Activated naive CD4-positive, alpha-beta T cell (primary cell): ENCODE measurements at places on chromosomes 6 and 20.
A peak's percentile ranks its signal among the peaks of the same experiment; 100 is the strongest.

DNA sequence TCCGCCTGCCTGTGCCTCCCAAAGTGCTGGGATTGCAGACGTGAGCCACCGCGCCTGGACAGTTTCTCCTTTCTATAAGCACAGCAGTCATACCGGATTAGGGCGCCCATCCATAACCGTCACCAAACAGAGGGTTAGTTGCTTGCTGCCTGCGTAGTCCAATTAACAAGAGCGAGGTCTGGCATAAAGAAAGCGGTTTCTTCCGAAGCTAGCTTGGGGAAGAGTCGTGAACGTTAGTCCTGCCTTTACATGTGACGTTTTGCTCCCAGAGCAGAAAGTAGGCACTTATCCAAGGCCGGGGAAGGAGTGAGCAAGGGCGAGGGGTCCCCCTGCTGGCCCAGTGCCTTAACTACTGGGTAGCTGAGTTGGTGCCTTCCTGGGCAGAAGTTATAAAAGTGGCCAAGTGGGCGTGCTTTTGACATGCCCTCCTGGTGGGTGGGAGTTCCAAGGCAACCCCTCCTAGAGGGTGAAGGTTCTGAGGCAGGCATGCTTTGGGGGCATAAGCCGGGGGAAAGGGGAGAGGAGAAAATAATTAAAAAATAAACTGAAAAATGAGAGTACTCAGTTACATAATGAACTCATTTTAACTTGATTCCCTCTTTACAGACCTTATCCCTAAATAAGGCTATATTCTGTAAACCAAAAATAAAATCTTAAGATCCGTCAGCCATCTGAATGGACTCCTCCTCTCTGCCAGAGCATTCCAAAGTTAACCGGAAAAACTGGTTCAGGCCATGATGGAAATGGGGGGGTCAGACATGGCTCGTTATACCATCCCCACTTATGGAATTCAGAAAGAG, 88.0 kb downstream of the FAM217A start:
- peak; percentile 49 for DNase-seq

- DNase-seq = no peak
These were observed 815.5 kb upstream of the SLC35B3 start for GRCh38 chr6:9250852-9251251.

DNA sequence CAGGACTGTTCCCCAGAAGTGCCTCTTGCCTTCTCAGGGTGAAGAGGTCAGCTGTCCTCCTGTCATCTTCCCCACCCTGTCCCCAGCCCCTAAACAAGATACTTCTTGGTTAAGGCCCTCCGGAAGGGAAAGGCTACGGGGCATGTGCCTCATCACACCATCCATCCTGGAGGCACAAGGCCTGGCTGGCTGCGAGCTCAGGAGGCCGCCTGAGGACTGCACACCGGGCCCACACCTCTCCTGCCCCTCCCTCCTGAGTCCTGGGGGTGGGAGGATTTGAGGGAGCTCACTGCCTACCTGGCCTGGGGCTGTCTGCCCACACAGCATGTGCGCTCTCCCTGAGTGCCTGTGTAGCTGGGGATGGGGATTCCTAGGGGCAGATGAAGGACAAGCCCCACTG, 9.8 kb downstream of the PI16 start:
- DNase-seq = no peak

GRCh38 chr6:151379933-151380847, 11.2 kb downstream of the ZBTB2 start:
- DNase-seq = no peak

DNA sequence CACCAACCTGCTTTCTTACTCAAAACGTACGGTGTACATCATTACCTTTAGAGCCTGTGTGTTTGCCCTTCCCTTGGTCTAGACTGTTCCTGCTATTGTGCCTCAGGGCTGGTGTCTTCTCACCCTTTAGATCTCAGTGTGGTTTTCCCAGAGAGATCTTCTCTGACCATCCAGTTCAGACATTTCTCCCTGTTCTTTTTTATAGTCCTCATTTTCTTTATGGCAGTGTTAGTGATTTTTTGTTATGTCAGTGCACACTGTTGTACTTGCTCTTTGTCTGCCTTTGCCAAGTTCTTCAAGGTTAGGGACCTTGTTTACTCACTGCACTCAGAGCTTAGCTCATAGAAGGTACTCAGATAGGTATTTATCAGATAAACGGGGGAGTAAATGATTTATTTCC, 82.8 kb downstream of the ATRN start:
- DNase-seq = no peak

DNA sequence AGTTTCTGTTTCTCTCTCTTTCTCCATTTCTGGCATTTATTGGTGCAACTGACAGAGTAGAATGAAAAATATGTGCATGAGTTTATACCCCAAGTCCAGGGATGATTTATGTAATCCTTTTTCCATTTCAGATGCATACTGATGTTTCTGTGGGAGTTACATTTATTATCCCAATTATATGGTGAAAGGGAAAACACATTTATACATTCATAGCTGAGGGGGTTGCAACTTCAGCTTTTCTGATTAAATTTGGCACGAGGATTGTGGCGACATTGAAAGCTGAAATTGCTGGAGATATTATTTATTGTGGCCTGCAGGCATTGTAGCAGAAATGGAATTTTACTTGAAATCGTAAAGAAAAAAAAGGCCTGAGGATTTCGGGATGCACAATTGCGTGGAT, 31.5 kb upstream of the FNDC1 start:
- no peak for DNase-seq

- DNase-seq = no peak
These were observed 215.9 kb downstream of the CLVS2 start for GRCh38 chr6:123211777-123212545.

DNA sequence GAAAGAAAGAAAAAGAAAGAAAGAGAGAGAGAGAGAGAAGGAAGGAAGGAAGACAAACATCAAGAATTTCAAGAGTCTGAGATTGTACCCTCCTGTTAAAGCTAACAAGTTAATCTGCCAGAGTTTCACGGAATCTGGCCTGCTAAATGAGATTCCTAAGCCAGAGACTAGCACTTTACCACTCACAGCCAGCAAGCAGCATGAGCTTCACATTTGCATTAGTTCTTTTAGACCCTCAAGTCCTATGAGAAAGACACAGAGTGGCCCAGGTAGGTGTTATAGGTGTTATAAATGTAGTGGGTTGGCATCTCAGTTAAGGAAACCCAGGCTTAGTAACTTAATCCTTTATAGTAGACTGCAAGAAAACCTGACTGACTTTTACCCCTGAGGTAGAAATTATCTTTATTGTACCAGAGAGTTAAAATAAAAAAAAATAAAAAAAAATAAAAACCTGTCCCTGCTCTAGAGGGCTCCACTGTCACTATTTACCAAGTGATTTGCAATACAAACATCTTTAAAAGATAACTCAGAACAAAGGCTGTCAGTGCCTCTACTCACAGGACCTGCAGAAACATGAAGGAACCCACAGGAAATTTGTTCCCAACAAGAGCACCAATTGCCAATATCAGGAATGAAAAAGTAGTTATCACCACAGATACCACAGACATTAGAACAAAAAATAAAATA, 9.7 kb upstream of the IBTK start:
- no peak for DNase-seq

DNA sequence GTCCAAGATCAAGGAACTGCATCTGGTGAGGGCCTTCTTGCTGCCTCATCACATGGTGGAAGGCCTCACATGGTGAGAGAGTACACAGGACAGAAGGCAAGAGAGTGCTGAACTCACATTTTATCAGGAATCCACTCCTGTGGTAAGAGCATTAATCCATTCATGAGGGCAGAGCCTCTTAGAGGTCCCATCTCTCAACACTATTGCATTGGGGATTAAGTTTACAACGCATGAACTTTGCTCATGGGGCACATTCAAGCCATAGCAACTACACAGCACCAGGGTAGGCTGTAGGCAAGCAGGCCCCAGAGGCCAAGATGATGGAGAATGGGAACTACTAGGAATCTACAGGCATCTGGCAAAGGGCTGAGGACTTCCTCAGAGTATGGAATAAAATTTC, 10.0 kb upstream of the TGIF2 start:
- no peak for DNase-seq

DNA sequence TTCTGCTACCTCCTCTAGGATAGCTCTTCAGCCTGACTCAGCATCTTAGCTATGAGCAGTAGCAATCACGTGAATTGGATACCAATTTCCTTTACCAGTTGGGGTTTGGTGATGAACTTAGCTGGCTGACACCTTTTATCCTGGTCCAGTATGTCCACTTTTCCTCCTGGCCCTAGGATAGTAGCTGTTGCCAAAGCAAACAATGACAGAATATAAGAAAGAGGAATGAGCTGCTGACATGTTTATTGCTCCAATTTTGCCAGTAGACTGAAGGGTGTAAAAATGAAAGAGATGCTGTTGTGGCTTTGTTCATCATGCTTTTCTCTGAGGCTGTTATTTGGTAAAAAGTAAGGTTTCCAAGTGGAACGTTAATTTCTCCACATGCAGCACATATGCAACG, 168.3 kb upstream of the JAG1 start:
- DNase-seq = no peak

DNA sequence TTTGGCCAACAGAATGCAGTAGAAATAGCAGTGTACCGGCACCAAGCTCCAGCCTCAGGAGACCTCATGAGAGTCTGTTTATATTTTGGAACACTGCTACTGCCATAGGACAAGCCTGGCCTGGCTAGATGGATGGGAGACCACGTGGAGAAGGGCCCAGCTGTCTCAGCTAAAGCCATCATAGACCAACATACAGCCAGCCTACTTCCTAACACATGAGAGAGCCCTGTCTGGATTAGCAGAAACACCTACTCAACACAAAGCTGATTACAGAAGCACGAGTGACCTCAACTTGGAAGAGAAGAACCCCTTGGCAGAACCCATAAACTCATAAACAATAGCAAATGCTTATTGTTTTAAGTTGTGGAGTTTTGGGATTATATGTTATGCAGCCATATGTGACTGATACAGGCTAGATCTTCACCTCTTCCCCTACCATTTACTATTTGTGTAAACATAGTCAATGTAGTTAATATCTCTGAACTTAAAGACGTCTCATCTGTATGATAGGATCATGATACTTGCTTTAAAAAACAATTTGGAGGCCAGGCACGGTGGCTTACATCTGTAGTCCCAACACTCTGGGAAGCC, 199.4 kb upstream of the ZNF217 start:
- no peak for DNase-seq

DNA sequence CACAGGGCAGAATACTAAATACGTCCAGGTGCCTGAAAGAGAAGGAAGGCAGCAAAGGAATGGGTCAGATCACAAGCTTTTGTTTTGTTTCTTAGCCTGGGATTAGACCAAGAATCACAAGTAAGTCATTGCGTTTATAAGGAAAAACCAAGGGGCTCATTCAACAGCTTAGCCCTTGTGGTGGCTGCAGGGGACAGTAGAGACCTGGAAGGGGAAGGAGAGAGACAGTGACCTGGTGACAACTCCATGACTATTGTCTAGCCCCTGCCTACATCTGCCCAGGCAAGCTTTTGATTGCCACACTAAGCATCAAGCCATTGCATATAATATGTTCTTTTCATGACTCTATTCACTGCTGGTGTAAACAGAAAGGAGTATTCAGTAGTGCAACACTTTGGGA, 30.2 kb upstream of the TBC1D7 start:
- DNase-seq = no peak

DNA sequence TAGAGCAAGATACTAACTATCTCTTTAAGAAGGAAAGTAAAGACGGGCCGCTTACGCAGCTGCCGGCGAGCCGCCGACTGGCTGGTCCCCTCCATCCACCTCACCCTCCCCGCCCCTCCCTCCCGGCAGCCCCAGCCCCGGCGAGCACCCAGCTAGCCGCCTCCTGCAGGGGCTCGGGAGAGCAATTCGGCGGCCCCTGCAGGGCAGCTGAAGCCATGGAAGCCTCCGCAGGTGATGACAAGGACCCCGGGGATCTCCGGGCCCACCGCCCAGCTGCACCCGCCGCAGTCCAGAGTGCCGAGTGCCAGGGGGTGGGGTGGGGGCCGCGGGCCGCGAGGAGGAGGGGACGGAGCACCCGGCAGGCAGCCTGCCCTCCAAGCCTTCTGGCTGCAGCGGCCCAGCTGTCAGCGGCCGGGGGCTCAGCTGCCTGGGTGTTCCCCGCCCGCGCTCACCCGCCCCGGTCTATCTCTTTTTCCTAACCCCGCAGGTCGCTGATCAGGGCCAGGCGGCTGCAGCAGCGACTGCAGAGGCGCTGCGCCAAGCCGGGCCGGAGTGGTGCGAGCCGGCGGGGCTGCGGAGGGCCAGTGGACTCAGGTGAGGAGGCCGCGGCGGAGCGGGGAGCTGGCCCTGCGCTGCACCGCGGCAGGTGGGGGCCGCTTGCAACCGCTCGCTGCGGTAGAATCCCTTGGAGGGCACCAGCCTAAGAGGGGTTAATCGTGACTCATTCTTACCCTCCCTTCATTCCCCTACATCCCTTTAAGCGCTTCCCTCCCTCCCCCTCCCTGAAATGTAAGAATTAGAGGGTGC, at the start of gene SNPH:
Gene SNPH, plus strand, starts transcription at position 128 of the 807 bp plus-strand sequence. CDS start 29,946 bp downstream, outside the sequence.
- DNase-seq = peak; percentile 8

DNA sequence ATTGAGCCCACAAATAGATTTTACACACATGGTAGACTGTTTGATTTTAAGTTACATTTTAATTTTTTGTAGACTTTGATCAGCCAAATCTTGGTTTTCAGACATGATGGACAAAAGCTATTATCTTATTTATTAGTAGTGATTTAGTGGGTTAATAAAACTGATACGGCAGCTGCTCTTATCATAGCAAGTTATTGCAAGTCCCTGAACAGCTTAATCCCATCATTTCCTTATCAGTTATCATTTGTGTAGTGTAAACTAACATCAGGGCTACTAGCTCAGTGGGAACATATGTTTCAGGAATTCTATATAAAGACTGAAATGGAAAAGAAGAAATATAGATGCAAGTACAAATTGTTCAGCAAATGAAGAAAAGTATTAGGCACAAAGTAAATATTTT, 10.9 kb downstream of the RFX6 start:
- DNase-seq = no peak

GRCh38 chr6:35237476-35237875, 22.1 kb upstream of the ZNF76 start:
- no peak for DNase-seq

DNA sequence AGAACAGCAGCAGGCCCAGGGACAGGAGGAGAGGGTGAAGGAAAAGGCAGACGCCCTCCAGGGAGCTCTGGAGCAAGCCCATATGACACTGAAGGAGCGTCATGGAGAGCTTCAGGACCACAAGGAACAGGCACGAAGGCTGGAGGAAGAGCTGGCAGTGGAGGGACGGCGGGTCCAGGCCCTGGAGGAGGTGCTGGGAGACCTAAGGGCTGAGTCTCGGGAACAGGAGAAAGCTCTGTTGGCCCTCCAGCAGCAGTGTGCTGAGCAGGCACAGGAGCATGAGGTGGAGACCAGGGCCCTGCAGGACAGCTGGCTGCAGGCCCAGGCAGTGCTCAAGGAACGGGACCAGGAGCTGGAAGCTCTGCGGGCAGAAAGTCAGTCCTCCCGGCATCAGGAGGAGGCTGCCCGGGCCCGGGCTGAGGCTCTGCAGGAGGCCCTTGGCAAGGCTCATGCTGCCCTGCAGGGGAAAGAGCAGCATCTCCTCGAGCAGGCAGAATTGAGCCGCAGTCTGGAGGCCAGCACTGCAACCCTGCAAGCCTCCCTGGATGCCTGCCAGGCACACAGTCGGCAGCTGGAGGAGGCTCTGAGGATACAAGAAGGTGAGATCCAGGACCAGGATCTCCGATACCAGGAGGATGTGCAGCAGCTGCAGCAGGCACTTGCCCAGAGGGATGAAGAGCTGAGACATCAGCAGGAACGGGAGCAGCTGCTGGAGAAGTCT, 25.5 kb downstream of the C20orf173 start:
- DNase-seq = no peak
